Muscle of back (tissue), 13 donors: ENCODE measurements at places on chromosomes 12 and 14.

DNA sequence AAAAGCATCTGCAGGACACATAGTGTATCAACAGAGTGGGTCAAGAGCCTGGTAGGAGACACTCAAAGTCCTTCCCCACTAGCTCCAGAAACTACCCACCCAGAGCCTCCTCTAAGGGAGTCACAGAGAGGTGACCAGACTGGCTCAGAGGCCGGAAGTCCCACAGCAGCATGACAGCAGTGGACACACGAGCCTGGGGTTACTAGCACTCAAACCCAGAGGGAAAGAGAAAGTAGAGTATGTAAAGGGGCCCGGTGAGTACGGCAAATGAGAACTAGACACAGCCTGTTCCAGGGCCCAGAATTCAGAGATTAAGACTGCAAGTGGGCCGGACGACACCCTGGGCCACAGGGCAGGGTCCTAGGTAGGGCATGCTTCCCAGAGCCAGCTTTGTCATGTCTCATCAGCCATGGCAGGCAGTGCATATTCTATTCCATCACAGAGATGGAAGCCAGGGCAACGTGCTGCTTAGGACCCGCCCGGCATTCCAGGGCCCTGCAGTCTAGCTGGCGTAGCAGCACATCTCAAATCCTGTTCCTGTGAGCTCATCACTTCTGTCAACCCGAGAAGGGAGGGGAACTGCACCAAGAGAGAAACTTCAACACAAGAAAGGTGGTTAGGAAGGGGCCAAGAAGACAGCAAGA, 4.2 kb downstream of the IFFO1 start:
- DNase-seq: no peak

DNA sequence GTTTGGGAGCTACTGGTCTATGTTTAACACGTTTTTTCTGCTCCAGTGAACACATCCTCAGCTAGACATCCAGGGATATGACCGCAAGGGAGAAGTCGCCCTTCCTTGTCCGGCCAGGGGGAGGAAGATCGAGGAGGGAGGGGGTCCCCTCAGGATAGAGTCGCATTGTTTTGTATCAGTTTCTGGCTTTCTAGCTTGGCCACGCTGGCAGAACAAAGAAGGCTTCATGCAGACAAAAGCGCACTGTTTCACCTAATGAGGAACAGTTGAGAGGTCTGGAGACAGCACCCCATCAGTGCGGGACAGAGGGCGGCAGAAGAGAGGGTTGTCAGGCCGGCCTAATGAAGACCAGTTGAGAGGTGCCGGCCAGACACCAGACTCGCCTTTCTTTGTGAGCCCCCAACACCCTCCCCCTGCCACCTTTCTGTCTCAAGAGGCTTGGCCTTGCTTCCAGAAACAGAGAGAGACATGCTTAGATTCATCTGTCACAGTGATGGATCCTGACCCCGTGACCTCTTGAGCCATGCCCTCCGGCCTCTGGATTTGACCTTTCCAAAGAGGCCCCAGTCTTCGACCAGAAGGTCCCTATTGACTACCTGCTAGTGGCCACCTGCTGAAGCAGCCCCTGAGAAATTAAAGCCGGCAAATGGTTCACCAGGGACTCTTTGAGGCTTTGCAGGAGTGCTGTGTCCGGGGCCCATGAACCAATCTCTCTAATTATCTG, 254.7 kb upstream of the TBX3 start:
- DNase-seq: no peak

- no peak for DNase-seq
Observed at GRCh38 chr12:65168681-65169319, 583 bp upstream of the LEMD3 start.

GRCh38 chr12:46303039-46303666, 34.3 kb upstream of the SLC38A1 start:
- peak; percentile 33 for DNase-seq

- DNase-seq: no peak
Observed at GRCh38 chr12:132469423-132469822, 20.5 kb upstream of the FBRSL1 start.

- DNase-seq: no peak
Observed at GRCh38 chr12:97643924-97644323, 181.3 kb downstream of the RMST start.

DNA sequence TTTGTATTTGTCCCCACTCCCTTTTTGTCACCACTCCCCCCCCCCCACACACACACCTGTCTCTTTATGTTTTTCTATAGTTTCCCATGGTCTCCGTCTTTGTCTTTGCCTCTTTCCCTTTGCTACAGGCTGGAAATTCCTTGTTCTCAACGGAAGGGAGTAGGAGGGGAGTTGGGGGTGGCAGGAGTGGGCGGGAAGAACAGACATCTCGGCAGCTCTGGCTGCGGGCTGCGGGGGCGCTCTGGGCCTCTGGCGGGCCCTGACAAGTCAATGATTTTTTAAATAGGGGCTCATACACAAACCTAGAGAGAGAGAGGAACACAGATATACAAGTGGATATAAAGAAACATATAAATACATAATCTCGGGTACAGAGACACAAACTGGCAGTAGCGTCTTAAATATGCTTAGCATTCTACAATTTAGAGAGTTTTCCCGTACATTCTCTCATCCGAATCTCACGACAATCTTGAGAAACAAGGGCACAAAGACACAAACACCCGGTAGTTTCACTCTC, 2.4 kb upstream of the NAB2 start:
- DNase-seq: peak; percentile 79

- DNase-seq: peak; percentile 33
Observed at GRCh38 chr12:56839915-56840325, 76.8 kb downstream of the HSD17B6 start.

DNA sequence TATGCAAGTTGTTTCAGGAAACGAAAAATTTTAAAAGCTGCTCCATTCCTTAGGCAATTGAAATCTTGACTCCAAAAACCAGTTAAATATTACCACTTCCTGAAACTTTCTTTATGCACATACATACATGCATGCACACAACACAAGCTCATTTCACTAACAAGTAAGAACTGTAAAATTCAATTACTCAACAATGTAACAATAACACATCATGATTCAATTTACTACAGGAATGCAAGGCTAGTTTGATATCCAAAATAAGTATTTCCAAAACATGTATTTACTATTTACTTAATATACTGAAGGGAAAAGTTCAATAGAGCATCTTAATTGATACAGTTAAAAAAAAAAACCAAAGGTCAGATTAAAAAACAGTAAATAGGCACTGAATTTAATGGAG, 19.6 kb downstream of the NAP1L1 start:
- DNase-seq: no peak
